IMR-90 (cell line): ENCODE measurements at places on chromosomes 3 and 15. TPM values are rescaled to one million over a fixed set of nuclear protein-coding genes. Genes with fewer than 3 reads are reported as not detected.

GRCh38 chr3:64417816-64418215, 192.6 kb upstream of the PRICKLE2 start:
- DNase-seq, result peak; percentile 52

GRCh38 chr3:134376385-134376765, 2.1 kb upstream of the AMOTL2 start:
- no peak for DNase-seq

DNA sequence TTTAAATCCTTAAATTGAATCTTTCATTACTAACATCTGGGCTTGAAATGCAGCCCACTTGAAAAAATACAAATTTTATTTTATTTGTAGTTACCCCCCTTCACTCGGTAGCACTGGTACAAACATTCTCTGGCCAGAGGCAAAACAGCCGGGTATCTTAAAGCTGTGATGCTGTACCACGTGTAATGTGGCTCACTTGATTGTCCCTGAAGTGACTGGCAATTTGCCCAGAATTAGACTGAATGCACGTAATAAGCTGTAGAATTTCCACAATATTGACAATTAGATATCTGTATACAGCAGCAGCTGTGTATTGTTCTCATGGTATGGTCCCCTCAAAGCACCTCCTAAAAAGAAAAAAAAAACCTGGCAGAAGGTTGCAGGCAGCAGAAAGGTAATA, 192.8 kb upstream of the TBC1D5 start:
- DNase-seq, result no peak

DNA sequence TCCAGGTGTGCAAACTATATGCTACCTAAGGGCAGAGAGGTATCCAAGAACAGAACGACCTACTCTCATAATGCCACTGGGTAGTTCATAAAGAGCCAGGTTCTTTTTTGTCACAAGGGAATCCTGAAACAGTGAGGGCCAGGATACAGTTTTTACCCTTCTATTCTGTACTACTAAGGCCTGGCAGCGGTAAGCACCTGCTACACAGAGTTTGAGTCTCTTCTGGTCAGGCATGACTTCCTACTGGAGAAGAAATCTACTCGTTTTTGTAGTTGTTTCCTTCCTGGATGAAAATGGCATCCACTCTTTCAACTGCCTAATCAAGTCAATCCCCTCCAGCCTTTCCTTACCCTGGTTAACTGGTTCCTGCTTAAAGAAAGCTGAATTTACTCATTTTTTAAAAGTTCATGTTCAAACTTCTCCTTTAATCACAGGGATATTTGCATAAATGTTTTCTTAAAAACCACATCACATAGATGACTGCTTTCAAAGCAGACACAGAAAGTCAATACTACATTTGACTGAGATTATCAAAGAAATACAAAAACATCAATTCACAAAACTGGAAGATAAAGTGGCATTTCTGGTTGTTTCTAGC, 40.0 kb downstream of the MAP4 start:
- DNase-seq, result no peak

DNA sequence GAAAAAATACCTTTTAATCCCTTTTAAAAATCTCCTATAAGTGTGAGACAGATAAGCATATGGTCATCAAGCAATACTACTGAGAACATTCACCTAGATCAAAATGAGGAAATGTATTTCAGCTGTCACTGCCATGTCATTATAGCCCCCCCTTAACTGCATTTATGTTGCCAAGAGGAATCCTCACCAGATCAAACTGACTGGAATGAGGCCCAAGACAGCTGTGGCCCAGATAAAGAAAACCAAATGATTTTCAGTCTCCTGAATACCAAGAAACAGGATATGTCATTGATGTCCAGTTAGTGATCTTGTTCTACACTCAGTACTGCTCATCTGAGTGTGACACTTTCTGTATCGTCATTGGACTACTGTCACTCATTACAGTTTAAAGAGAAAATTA, 35.1 kb upstream of the CPB1 start:
- no peak for DNase-seq

DNA sequence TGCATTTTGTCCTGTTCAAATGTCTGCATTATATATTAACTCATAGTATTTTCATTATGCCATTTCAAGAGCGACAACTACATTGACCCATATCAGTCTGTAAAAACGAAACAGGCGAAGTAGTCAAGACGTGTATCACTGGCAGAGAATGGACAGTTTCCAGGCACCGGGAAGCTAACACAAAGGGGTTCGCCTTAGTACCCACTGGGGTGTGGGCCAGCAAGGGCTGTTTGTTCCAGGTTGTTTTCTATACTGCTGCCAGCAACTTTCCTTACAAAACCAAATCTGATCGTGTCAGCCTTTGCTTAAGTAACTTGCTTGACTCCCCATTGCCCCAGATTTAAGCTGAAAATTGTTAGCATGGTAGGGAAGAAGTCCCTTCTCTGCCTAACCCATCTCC, 87.1 kb downstream of the CGNL1 start:
- no peak for DNase-seq

DNA sequence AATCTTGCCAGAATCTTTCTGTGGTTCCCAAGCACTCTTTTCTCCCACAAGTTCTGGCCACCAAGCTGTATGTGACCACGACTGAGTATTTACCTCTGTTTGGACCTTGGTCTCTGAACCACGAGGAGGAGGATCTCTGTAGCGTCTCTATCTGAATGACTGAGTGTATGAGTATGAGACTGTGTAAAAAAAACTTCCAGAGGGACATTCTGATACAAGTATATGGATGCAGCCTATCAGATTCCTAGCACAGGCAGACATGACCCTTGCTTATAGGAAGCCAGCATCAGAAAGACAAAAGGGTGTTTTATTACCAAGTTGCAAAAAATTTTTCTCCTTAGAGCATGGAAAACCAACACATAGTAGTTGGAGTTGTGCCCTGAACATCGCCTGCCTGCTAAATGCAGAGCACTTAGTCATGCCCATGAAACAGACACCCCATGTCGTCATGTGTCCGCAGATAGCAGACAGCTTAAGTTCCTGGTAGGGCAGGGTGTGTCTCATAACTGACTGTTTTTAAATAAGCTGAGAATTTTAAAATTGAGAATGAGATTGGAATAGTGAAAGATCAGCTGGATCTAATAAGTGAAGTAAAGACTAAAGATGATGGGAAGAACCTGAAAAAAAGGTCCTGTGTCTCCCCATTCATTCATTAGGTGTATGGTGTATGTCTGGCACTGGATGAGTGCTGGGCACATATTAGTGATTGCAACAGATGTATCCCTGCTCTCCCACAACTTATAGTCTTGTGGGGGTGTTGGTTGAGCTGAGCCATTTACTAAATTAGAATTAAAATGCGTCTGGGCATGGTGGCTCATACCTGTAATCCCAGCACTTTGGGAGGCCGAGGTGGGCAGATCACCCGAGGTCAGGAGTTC, 30.9 kb downstream of the DAG1 start:
- peak; percentile 99 for DNase-seq

- DNase-seq, result peak; percentile 41
These were observed 172.2 kb downstream of the SSR3 start for GRCh38 chr3:156382458-156383346.

DNA sequence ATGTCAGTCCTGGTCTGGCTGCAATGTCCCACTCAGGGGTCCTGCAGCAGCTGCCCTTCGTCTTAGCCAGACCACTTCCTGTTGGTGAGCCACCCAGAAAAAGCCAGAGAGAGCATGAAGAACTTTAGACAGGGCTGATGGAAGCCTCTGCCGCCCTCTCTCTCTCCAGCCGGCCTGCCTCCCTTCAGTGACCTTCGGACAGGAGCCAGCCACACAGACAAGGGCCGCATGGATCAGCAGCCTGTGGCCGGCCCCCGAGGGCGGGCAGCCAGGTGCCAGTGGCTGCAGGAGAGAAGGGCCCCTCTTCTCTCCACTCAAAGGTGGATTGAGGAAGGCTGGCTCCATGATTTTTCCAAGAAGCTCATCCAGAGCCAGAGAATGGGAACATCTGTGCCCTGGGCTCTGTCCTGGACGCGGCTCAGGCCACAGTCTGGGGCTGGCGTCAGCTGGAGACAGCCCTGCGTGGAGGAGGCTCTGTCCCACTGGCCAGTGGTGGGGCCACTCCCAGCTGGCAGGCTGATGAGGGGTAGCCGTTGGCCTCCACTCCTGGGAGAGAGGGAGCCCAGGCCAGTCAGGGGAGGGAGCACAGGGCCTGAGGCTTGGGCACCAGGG, 42.9 kb downstream of the ISG20 start:
- DNase-seq, result no peak

- peak; percentile 34 for DNase-seq
These were observed 28.2 kb downstream of the NEK4 start for GRCh38 chr3:52742418-52743041.

DNA sequence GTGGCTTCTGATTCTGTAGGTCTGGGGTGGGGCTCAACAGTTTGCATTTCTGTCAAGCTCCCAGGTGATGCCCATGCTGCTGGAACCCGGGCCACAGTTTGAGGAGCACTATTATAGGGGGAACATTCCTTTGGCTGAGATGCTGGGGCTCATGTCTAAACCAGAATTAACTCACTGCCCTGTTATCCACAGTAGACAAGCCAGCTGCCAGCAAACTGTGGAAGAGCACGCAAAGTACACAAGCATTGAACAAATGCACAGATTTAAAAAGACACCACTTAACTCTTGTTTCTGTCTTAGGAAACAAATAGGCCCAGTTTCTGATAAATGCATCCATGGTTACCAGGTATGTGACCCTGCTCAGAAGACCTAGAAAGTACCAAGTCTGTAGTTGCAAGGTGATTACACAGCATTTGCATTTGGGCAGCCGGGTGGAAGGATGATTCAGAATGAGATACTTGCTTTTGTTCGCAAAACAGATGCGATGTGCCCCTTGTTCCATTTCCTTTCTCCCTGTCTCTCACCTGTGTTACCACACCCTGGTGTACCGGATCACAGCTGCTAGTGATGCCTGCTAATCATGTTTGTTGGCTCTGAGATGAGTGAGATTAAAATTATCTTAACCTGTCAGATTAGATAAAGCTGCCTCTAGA, 12.4 kb downstream of the GYG1 start:
- DNase-seq, result no peak

GRCh38 chr15:77167406-77167805, 96.5 kb upstream of the TSPAN3 start:
- no peak for DNase-seq

GRCh38 chr15:50281427-50281826, 15.9 kb upstream of the HDC start:
- no peak for DNase-seq

- DNase-seq, result peak; percentile 76
These were observed 47.7 kb downstream of the PDZRN3 start for GRCh38 chr3:73576999-73577461.

- no peak for DNase-seq
These were observed 18.4 kb upstream of the NR1I2 start for GRCh38 chr3:119763466-119763865.

GRCh38 chr15:90571063-90571541, 41.4 kb downstream of the CRTC3 start:
- DNase-seq, result no peak

- no peak for DNase-seq
These were observed 31.8 kb downstream of the UPK1B start for GRCh38 chr3:119205209-119205608.

- peak; percentile 37 for DNase-seq
These were observed 2.6 kb upstream of the TIGIT start for GRCh38 chr3:114290911-114291901.

GRCh38 chr3:128875556-128876120, 3.8 kb upstream of the ACAD9 start:
- no peak for DNase-seq

The SLC27A2 gene
- under 0.01 TPM in 1 of 2 replicates, not detected in the other for total RNA-seq

The SLC51B gene
- total RNA-seq, result not detected in 2 replicates

The TRPM1 gene
- 0.28 TPM in 1 of 2 replicates, not detected in the other for total RNA-seq

The STRIT1 gene
- not detected in 2 replicates for total RNA-seq

The LRRK1 gene
- total RNA-seq, result 1.9 and 3.0 TPM in 2 replicates

The UROC1 gene
- total RNA-seq, result not detected in 2 replicates

The AP2M1 gene
- total RNA-seq, result 855 and 876 TPM in 2 replicates

The EPHA6 gene
- total RNA-seq, result not detected in 2 replicates
